ENCODE measurements at places on chromosomes 16 and 17. TPM values are rescaled to one million over a fixed set of nuclear protein-coding genes. Genes with fewer than 3 reads are reported as not detected.

MYL11 gene
- total RNA-seq: 1.4 TPM

CCL8 gene
- total RNA-seq: not detected

KCNH6 gene
- total RNA-seq: not detected

GRCh38 chr16:73365016-73365551, 317.2 kb upstream of the ZFHX3 start:
- DNase-seq: peak; percentile 87

- no peak for DNase-seq
Observed at GRCh38 chr17:34827008-34827407, 134.3 kb downstream of the CCT6B start.

DNA sequence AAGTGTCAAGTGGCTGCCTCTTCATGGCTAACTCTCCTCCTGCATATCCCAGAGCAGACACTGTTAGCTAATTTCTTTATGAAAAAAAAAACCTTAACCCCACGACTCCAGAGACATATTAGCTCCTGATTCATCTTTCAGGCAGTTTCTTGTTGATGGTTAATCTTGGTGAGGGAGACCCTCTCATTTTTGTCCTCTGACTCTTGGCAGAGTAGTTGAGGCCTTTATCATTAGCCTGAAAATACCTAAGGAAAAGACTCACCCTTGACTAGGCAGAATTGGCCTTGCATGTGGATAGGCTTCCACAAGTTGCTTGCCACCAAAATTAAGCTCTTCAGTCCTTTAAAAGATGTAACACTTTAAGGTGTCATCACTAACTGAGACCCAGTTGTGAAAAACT, 4.0 kb downstream of the CRYBA1 start:
- DNase-seq: no peak
